ENCODE measurements at places on chromosomes 5 and 9. TPM values are rescaled to one million over a fixed set of nuclear protein-coding genes. Genes with fewer than 3 reads are reported as not detected.

GRCh38 chr9:38145526-38146053, 76.6 kb upstream of the SHB start:
- no peak overlapping the region for H3K4me3 ChIP-seq
- H3K27ac ChIP-seq: no peak overlapping the region
- no peak for DNase-seq
- H3K36me3 ChIP-seq: no peaks in the 10 kb centered on the region
- H3K4me1 ChIP-seq: peaks cover 6% of the 10 kb centered on the region
- H3K27me3 ChIP-seq: no peaks in the 10 kb centered on the region

- no peaks in the 10 kb centered on the region for H3K27me3 ChIP-seq
- no peak for DNase-seq
- peaks cover 9% of the 10 kb centered on the region for H3K4me1 ChIP-seq
- H3K4me3 ChIP-seq: no peak overlapping the region
Observed at GRCh38 chr5:142717582-142718215, 31.8 kb upstream of the FGF1 start.

DNA sequence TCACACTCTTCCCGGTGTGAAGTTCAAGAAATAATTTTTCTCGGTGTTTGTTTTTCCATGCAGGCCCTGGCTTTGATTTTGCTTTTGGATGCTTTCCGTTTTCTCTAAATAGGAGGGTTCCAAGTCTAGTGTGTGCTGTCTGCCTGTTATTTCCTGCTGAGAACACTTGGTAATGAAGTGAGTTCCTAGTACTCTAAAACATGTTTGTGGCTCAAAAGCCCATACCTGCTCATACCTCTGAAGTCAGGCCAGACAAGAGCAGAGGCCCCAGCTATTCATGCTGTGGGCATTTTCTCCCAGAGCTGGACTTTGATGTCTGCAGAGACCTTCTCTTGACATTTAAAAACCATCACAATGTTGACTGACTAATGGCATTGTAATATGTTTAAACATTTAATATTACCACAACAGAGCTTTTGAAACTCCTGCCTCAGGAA, 211.2 kb downstream of the GOLPH3 start:
- H3K27ac ChIP-seq: peak overlapping the region; percentile 67
- H3K36me3 ChIP-seq: no peaks in the 10 kb centered on the region
- peaks cover 28% of the 10 kb centered on the region for H3K4me1 ChIP-seq
- H3K27me3 ChIP-seq: no peaks in the 10 kb centered on the region
- DNase-seq: no peak

- H3K27me3 ChIP-seq: no peaks in the 10 kb centered on the region
- no peak for DNase-seq
- H3K27ac ChIP-seq: no peak overlapping the region
- H3K4me1 ChIP-seq: no peaks in the 10 kb centered on the region
- no peak overlapping the region for H3K4me3 ChIP-seq
Observed at GRCh38 chr9:82456642-82457041, 468.1 kb downstream of the SPATA31D1 start.

DNA sequence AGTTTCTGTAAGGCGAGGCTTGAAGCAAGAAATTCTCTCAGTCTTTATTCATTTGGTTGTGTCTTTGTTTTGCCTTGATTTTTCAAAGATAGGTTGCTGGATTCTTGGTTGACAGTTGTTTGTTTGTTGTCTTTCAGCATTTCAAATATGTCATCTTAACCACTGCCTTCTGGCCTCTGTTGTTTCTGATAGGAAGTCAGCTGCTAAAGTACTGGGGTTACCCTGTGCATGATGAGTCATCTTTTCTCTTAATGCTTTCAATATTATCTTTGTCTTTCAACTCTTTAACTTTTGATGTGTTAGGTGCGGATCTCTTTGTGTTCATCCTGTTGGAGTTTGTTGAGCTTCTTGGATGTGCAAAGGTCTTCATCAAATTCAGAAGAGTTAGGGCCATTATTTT, 1571.3 kb downstream of the MAT2B start:
- H3K36me3 ChIP-seq: no peaks in the 10 kb centered on the region
- no peak for DNase-seq
- no peaks in the 10 kb centered on the region for H3K27me3 ChIP-seq
- no peak overlapping the region for H3K27ac ChIP-seq
- H3K4me3 ChIP-seq: no peak overlapping the region

DNA sequence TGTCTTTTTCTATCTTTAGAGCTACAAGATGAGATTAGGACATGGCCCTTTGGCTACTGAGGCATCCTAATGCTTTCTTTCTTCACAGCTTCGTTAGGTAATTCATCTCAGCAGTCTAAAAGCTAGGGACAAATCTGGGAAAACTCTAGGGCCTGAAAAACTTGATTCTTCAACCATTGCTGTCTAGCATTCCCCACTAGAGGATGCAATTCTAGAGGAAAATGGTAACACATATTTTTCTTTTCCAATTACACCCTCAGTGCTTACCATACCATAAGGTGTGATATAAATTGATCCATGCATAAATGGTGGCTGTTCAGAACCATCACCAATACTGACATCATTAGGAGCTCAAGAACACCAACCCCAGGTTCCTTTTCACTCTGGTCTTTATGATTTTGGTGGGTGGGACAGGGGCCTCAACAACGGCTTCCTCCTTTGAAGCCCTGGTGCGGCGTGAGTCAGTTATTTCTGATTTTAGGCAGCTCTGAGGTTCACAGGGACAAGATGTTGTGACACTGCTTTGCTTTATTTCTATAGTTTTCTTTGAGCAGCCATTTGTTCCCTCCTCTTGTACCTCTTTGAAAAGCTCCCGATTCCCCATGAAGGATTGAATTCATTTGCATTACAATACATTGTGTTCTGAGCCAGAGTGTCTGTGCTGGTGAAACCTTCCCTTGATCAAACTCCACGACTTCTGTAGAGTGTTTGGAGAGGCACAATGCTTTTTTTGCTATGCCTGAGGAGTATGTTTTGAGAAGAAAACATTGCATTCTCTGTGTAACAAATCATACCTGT, 526.0 kb upstream of the TRPC7 start:
- H3K4me3 ChIP-seq: no peak overlapping the region
- no peak for DNase-seq
- H3K4me1 ChIP-seq: no peaks in the 10 kb centered on the region

DNA sequence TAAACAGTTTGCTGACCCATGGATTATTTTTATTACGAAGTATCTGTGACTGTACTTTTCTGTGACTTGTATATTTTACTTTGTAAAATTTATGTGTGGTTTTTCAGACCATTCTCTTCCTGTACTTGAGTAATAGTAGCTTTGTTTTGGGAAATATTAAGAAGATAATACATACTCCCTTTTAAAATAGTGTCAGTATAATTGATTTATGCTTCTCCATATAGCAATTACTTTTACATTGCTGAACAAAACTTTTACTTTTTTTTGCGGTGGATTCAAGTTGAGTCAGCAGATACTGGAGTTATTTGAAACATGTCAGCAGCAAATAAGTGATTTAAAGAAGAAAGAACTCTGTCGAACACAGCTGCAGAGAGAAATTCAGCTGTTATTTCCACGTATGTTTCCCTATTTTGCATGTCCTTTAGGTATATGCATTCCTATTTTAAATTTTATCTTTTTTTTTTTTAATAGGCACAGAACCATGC, 28.4 kb downstream of the TENT2 start:
- no peak for DNase-seq
- no peaks in the 10 kb centered on the region for H3K27me3 ChIP-seq
- peaks cover 8% of the 10 kb centered on the region for H3K36me3 ChIP-seq
- no peak overlapping the region for H3K27ac ChIP-seq
- H3K4me3 ChIP-seq: no peak overlapping the region

GRCh38 chr5:68086439-68086838, 129.1 kb upstream of the PIK3R1 start:
- H3K4me1 ChIP-seq: peaks cover 17% of the 10 kb centered on the region
- H3K4me3 ChIP-seq: no peak overlapping the region
- H3K27ac ChIP-seq: no peak overlapping the region
- no peak for DNase-seq
- no peaks in the 10 kb centered on the region for H3K27me3 ChIP-seq
- no peaks in the 10 kb centered on the region for H3K36me3 ChIP-seq

GRCh38 chr5:115317320-115317719, 20.9 kb upstream of the CCDC112 start:
- DNase-seq: no peak
- no peaks in the 10 kb centered on the region for H3K27me3 ChIP-seq

- H3K27ac ChIP-seq: no peak overlapping the region
- no peaks in the 10 kb centered on the region for H3K4me1 ChIP-seq
- no peak overlapping the region for H3K4me3 ChIP-seq
- H3K27me3 ChIP-seq: no peaks in the 10 kb centered on the region
- DNase-seq: no peak
Observed at GRCh38 chr9:71920456-71921189, 9.2 kb downstream of the C9orf85 start.

- no peaks in the 10 kb centered on the region for H3K27me3 ChIP-seq
- H3K27ac ChIP-seq: no peak overlapping the region
- no peaks in the 10 kb centered on the region for H3K36me3 ChIP-seq
- DNase-seq: no peak
Observed at GRCh38 chr5:55913466-55914413, 62.6 kb downstream of the IL31RA start.

- no peak overlapping the region for H3K27ac ChIP-seq
- no peak for DNase-seq
Observed at GRCh38 chr5:36985387-36985786, 108.8 kb downstream of the NIPBL start.

- no peak overlapping the region for H3K27ac ChIP-seq
- peaks cover 11% of the 10 kb centered on the region for H3K4me1 ChIP-seq
- H3K27me3 ChIP-seq: no peaks in the 10 kb centered on the region
- no peak overlapping the region for H3K4me3 ChIP-seq
Observed at GRCh38 chr5:50655810-50656205, 10.6 kb upstream of the PARP8 start.

DNA sequence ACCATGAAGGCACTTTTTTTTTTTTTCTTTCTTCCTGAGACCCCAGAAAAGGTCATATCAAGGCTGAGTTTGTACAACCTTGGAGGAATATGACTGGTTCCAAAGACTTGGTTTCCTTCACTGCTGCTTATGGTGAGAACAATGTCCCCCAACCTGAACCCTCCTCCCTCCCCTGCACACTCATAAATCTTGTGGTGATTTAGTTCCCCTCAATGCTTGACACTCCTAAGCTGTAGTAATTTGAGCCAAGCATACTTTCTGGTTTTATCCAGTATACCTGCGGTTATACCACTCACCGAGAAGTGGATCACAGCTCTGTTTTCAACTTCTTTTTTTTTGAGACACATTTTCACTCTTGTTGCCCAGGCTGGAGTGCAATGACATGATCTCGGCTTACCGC, 149.9 kb upstream of the KLF4 start:
- no peak overlapping the region for H3K4me3 ChIP-seq
- H3K36me3 ChIP-seq: no peaks in the 10 kb centered on the region
- H3K27me3 ChIP-seq: no peaks in the 10 kb centered on the region
- no peak for DNase-seq
- peaks cover 13% of the 10 kb centered on the region for H3K4me1 ChIP-seq

DNA sequence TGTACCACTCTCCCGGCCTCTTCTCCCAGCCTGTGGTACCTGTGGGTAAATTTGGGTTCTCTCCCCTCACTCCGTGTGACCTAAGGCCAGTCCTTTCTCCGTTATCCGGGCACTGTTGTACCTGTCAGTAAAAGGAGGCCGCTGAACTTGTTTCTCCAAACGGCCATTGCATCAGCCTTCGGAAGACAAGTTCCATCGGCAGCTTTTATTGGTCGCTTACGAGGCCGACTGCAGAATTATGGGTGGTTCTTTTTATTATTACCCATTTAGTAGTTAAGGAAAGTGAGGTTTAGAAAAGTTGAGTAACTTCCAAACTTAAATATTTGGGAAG, 558 bp downstream of the GRPEL2 start:
- no peaks in the 10 kb centered on the region for H3K27me3 ChIP-seq
- H3K27ac ChIP-seq: peak overlapping the region; percentile 86
- peaks cover 26% of the 10 kb centered on the region for H3K4me1 ChIP-seq
- H3K36me3 ChIP-seq: peaks cover 23% of the 10 kb centered on the region

- H3K4me1 ChIP-seq: no peaks in the 10 kb centered on the region
- no peak overlapping the region for H3K27ac ChIP-seq
- no peaks in the 10 kb centered on the region for H3K36me3 ChIP-seq
- DNase-seq: no peak
- no peaks in the 10 kb centered on the region for H3K27me3 ChIP-seq
Observed at GRCh38 chr5:146291421-146292074, 47.1 kb upstream of the POU4F3 start.

DNA sequence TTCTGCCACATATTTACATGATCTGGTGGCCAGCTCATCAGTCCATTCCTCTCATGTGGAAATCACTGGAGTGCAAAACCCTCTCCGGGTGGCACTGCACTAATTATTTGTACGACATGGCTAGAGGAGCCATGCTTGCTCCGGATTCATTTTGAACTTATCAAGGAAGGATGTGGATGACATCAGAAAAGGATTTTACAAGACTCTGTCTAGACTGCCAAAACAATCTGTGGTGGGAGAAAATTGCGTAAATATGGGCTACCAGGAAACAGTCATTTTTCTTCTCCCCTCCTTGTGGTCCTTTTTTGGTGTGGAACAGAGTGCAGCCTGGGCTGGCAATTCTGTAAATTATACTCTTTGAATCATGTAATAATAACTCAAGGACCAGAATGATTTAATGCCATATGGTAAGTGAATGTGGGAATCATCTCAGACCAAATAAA, 123.4 kb upstream of the IFNE start:
- no peaks in the 10 kb centered on the region for H3K27me3 ChIP-seq
- DNase-seq: no peak
- H3K36me3 ChIP-seq: no peaks in the 10 kb centered on the region
- H3K4me3 ChIP-seq: no peak overlapping the region

Gene RASGEF1C
- not detected for total RNA-seq

Gene SLC6A19
- total RNA-seq: 0.06 TPM

Gene GNA14
- 6.0 TPM for total RNA-seq

Gene CBY3
- not detected for total RNA-seq

Gene ANKDD1B
- total RNA-seq: 4.0 TPM

Gene PCDHB2
- 3.3 TPM for total RNA-seq

Gene PDLIM4
- 10.6 TPM for total RNA-seq

Gene PRXL2C
- 32.7 TPM for total RNA-seq

Gene TTC33
- total RNA-seq: 15.1 TPM

All from upper lobe of left lung (tissue), 6 donors.